ENCODE measurements at places on chromosomes 6 and 20.
A peak's percentile ranks its signal among the peaks of the same experiment; 100 is the strongest.

GRCh38 chr6:43077333-43077809 is 1.3 kb downstream of the PTK7 start:
- DNase-seq, result peak; percentile 89

- DNase-seq, result peak; percentile 11
Measured at GRCh38 chr6:15596186-15596896, 66.5 kb downstream of the DTNBP1 start.

- no peak for DNase-seq
Measured at GRCh38 chr20:59217794-59218280, 54.2 kb downstream of the ZNF831 start.

- DNase-seq, result peak; percentile 52
Measured at GRCh38 chr6:32819729-32820128, 2.9 kb upstream of the HLA-DOB start.

DNA sequence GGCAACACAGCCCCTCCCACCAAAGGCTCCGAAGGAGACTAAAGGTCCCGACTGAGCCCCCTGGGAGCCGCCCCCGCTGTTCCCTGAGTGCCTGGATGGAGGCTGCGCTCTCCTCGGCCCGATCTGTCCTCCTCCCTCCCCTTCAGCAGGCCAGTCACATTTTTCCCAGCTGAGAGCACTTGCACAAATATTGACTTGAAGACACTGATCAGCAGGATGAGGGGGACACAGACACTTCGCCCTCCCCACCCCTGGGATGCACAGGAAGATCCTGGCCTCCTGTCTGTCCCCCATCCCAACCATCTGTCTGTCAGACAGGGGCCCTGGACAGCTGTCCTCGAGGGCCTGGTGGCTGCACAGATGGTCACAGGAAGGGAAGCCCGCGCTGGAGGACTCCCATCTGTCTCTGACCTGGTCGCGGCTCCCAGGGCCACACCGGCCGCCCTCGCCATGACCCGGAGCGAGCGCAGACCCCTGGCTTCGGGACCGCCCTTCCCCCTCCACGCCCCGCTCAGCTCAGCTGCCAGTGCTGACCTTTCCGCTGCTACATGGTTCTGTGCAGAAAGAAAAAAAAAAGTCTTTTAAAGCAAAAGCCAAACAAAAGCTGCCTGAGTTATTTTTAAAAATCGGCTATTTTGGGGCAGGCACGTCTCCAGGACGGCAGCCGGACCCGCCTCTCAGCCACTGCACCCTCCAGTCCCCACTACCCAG is 11.1 kb downstream of the LAMA5 start:
- DNase-seq, result no peak

GRCh38 chr6:90003069-90003795 is 109.0 kb downstream of the GJA10 start:
- no peak for DNase-seq

GRCh38 chr6:148295261-148295887 is 47.3 kb upstream of the SASH1 start:
- no peak for DNase-seq

DNA sequence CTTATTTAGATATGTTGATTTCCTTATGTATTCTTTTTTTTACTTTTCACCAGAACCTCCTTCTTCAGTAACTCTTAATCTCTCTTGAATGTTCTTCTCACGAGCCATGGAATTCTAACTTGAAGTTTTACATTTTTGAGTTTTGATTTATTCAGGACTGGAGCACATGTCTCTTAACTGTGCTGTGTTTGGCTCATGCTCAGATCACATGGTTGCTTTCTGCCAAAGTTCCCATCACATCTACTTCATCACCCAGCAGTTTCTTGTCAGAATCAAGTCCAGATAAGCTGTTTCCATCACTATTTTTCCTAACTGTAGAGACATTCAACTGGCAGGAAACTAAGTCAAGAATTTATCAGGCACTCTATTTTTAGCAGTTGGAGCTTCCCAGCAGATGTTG is 31.7 kb downstream of the SLC35A1 start:
- DNase-seq, result no peak

DNA sequence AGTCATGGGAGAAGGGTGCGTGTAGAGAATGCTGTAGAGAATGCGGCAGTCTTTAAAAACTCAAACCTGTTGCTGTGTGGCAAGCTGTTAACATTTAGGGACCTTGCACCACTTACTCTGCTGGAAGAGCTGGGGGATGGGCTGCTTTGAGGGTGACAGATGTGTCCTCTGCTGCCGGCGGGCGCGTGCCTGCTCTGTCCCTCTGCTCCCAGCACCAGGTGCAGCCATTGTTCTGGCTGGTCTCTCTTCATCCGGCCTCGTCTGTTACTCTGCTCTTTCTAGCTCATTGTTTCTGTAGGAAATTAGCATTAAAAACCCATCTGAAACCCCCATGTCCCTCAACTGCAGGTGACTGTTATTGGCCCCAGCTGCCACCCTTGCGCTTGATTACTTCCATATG is 78.5 kb downstream of the CBFA2T2 start:
- peak; percentile 77 for DNase-seq

GRCh38 chr6:40788661-40789655 is 201.8 kb upstream of the LRFN2 start:
- peak; percentile 89 for DNase-seq

Data from mesendoderm (in vitro differentiated cells).